RPMI8226 (cell line): ENCODE measurements at places on chromosomes 1 and 21.

DNA sequence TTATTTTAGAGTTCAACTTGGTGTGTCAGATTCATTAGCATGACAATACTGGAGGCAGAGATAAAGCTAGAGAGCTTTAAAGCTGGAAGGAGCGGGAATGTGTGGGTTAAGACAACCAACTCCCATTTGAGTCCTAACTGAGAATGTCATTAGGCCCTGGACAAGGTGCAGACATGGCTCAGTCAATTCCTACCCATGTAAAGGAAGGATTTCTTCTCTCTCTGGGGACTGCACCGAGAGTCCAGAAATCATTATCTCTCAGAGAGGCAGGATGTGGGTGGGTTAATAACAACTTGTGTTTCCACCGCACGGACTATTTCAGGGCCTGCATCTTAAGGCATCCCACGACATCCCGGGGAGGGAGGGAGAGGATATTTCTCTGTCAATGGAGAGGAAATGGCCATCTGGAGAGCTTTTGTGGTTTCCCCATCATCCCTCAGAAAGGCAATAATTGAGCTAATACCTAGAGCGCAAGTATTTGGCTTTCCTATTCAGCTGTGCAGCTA lies 46.7 kb upstream of the SARS1 start:
- DNase-seq = no peak

- peak; percentile 57 for DNase-seq
Observed at GRCh38 chr1:178581351-178582303, 68.7 kb downstream of the TEX35 start.

DNA sequence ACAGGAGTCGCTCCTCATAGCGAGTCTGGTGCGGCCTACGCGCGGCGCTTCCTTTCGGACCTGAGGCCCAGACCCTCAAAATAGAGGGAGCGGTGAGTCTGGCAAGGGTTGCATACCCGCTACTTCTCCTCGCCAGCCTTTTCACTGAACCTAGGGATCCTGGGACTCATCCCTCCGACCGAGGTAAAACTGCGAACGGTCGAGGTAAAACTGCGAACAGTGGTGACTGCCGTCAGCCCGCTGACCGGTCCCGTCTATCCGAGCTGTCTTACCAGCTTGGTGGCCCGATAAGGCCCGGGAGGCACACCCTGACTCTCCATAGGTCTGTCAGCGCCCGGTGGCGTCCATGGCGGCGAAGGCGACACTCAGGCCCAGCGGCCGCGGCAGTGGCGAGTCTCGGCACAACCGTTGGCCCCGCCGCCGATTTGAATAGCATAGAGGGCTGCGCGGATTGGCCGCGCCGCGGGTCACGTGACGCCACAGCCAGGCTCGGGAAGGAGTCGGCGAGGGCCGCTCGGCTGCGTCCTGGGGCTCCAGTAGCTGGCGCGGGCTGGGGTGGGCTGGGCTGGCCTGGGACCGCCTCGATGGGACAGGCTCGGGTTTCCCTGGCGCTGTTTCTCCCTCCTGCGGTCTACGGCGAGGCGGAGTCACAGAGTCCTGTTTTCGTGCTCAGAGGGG lies at the start of gene DEPDC1:
DEPDC1 (minus strand) TSS at position 403 of the 678 bp plus-strand sequence; CDS start at position 320, 83 bp downstream.
- DNase-seq = peak; percentile 89

GRCh38 chr1:236733653-236734052 lies 47.4 kb downstream of the ACTN2 start:
- no peak for DNase-seq

- DNase-seq = no peak
Observed at GRCh38 chr1:34792868-34793727, at the start of gene GJA4. TSS of gene GJA4 (plus strand) at chr1:34792999. CDS start at chr1:34794214, 1,215 bp downstream.

GRCh38 chr1:34101151-34101550 lies 63.9 kb downstream of the CSMD2 start:
- DNase-seq = no peak

DNA sequence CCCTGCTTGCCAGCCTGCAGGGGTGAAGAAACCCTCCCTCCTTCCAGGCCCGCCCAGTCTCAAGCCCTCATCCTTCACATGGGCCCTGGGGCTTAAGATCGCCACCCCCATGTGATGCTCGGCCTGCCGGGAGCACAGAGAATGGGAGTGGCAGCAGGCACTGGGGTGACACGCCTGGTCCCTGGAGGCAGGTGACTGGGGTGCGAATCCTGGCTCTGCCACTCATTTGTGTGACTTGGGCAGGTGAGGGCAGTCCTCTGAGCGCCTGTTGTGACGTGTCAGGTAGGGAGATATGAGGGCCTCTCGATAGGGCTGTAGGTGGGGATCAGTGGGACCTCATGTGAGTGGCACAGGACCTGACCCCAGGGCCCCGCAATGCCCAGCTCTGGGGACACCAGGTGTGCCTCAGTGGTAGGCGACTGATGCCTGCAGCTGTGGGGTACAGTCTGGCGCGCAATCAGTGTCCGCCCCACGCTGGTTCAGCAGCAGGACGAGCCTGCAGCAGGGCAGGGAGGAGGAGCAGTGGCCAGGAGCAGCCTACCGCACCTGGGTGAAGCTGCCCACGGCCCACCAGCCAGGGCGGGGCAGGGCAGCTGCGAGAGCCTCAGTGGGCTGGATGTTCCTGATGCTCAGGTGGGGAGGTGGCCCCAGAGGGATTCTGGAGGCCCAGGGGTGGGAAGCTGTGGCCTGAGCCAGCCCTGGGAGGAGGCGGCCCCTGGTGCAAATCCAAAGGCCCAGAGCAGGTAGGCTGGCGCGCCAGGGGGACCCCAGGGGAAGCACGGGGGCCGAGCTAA lies 6.2 kb downstream of the SH2D5 start:
- DNase-seq = no peak

DNA sequence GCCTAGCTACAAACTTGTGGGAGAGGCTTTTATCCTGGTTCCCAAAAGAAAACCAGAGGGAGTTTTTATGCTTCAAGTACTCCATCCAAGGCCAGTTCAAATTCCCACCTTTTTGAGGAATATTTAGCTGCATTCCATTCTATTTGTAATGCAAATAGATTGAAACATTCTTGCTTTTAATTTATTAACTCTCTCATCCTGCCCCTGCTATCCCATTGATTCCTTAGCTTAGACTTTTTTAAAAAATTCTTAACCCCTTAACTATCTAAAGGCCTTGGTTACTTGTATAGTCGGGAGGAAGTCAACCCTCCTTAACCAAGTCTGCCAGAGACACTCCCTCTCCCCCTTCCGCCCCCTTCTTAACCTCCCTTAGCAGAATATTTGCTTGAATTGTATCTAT lies 2.5 kb upstream of the MOV10 start:
- DNase-seq = no peak

DNA sequence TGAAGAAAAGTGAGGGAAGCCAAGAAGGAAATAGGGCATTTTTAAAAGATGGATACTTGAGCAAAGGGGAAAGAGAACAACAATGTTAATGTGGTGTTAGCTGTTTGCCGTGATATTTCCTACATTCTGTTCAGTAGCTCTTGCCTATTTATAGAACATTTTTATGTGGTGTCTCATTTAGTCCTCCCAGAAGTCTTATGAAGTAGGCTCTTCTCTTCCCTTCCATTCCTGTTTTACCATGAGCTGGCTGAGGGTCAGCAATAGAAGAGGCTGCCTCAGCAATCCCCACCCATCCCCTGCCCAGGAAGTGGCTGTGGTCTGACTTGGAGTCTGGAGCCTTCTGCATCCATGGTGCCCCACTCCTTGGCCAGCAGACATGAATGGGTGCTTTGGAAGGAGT lies 60.1 kb downstream of the KIAA0040 start:
- DNase-seq = no peak

DNA sequence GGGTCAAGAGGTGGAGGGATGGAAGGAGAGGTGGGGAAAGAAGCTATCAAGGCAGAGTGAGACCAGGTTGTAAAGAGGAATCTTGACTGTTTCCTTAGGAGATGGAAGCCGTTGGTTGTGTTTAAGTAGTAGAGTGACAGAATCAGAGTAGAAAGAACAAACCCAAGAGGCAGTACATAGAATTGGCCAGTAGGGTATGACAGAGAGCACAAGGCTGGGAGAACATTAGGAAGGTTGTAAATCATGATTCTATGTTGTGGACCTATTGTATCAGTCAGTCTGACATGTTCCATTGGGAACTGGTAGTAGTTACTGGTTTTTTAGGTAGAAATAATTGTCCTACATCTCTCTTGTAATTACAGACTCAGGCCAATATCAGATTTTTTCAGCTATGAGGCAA lies 486.9 kb upstream of the USP24 start:
- DNase-seq = peak; percentile 20

DNA sequence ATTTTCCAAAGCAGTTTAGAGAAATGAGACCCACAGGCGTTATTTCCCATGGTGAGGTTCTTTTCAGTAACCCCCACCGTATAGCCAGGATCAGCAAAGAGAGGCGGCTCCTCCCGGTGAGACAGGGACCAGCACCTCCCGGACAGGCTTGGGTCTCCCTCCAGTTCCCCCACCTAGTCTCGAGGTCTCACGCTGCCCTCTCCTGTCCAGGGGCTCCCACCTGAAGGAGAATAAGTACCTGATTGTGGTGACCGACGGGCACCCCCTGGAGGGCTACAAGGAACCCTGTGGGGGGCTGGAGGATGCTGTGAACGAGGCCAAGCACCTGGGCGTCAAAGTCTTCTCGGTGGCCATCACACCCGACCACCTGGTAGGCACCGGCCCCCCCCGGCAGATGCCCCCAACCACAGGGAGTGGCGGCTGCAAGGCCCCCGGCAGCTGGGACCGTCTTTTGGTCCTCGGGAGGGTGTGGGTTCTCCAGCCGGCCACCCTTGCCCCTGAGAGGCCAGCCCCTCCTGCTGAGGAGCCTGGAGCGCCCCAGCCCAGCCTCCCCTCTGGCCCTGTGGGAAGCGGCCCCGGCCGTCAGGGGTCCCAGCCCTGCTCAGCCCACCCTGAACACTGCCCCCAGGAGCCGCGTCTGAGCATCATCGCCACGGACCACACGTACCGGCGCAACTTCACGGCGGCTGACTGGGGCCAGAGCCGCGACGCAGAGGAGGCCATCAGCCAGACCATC lies 4.9 kb downstream of the COL6A1 start:
- DNase-seq = no peak

DNA sequence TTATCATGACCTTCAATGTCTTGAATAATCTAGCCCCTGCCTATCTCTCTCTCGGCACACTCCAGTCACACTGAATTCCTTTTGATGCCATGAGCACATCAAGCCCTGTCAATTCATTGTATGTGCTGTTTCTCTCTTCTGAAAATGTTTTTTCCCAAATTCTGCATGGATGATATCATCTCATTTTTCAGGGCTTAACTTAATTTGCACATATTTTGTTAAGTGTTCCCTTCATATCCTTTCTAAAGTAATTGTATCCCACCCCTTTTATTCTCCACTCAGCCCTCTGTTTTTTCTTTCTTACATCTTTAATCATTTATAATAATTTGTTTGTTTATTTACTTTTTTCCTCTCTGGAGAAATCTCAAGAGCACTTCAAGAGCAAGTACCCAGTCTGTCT lies 149.9 kb downstream of the ZNF326 start:
- no peak for DNase-seq

- DNase-seq = no peak
Observed at GRCh38 chr1:59718989-59719360, 95.8 kb upstream of the HOOK1 start.

DNA sequence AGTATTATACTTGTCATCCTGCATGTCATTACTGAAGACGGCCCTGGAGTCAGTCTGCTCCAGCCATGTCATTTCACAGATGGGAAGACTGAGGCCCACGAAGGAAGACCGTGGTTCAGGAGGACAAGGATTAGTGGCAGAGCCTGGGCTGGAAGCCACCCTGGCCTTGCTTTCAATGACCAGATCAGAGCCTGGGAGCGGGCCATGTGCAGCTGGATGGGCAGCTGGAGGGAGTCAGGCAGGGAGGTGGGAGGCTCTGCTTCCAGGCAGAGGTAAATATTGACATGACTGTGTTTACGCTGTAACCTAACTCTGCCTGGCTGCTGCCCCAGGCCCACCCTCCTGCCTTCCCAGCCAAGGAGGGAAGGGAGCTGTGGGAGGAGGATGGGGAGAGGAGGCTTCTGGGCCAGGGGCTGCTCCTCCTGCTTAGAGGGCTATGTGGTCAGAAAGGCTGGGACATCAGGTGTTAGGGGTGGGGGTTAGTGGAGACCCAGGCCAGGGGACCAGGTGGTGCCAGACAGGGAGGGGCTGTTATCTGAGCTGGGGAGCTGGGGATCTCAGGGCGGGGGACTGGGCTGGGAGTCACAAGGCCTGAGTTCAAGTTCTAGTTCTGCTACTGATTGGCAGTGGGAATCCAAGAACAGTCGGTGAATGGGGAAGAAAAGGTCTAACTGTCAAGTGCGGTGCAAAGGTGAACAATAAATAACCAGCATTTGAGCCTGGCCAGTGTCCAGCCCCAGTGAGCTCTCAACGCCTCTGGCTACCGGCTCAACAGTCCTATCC lies 48.5 kb upstream of the ECE1 start:
- no peak for DNase-seq

DNA sequence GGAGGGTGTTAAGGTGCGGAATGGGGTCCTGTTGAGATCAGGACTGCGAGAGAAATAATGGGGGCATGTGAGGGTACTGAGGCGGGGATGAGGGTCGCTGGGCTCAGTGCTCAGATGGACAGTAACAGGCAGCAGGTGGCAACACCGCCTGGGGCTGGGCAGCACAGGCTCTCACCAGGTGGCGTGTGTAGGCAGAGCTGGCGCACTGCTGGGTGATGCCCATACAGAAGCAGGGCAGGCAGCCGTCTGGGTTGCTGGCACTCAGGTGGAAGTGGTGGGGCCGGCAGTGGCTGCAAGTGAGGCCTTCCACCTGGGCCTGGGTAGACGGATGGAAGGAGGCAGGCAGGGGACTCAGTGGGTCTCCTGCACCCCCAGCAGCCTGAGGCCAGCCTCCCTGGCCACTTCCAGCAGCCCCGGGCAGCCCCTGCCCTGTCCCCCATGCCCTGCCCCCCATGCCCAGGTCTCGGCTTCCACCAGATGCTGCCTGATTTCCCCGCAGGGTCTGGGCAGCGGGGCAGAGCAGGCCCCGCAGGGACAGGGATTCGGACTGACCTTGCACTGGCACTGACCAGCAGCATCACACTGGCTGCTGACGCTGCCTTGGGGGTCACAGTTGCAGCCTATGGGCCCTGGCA lies 60.5 kb downstream of the LDLRAD2 start:
- DNase-seq = peak; percentile 45

GRCh38 chr1:116983678-116984077 lies 17.9 kb upstream of the CD101 start:
- DNase-seq = no peak

GRCh38 chr1:178928976-178929375 lies 58.1 kb upstream of the ANGPTL1 start:
- DNase-seq = no peak

DNA sequence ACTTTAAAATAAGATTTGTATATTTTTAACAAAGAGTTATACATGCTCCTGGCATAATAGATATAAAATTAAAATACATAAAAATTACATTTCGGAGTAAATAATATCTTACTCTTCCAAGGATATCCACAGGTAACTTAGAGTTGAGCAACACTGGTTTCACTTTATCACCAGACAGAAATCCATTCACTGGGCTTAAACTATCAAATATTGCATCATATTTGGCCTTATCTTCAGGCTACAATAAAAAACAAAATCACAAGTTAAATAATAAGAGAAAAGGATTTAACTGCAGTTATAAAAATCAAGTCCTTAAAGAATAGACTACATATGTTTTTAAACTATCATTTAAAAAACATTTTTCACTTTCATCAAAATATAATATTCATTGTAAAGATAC lies 55.5 kb downstream of the EPS15 start:
- DNase-seq = no peak
